Activated CD4-positive, alpha-beta T cell treated with anti-CD3 and anti-CD28 coated beads for 36 hours (primary cell): ENCODE measurements at places on chromosomes 1 and 21. TPM values are rescaled to one million over a fixed set of nuclear protein-coding genes. Genes with fewer than 3 reads are reported as not detected.

GRCh38 chr1:59215766-59216291 is 81.1 kb upstream of the FGGY start:
- no peak for DNase-seq

- DNase-seq, result no peak
These were observed 2.5 kb downstream of the COL6A2 start for GRCh38 chr21:46100426-46100825.

DNA sequence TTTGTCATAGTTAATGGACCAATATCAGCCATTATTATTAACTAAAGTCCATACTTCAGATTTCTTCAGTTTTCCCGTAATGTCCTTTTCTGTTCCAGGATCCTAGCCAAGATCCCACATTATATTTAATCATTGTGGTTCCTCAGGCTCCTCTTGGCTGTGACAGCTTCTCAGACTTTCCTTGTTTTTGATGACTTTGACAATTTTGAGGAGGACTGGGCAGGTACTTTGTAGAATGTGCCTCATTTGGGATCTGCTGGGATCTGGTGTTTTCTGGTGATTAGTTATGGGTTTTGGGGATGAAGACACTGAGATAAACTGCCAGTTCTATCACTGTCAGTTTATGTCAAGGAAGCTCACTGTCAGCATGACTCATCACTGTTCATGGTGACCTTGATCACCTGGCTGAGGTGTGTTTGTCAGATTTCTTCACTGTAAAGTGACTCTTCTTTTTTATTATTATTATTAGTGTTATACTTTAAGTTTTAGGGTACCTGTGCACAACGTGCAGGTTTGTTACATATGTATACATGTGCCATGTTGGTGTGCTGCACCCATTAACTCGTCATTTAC is 66.3 kb downstream of the PCBP3 start:
- DNase-seq, result no peak

DNA sequence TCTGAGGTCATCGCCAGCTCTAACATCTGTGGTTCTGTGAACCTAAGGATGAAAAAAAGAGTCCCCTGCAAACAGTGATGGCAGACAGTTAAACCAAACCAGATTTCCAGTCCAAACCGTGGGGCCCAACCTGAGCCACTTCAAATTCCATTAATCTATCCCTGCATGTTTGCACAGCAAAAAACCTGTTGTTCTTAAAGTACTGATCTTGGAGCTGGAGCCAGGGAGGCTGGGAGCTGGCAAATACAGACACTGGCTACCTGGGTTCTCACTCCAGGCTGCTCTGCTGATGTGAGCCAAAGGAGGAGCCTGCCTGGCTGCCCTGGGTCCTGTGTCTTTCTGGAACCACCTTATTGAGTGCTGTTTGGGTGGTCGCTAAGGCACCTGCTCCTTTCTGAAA is 16.4 kb downstream of the LDLRAD1 start:
- DNase-seq, result no peak

Gene GPX7
- total RNA-seq, result 19.0 TPM
